Activated CD4-positive, alpha-beta T cell treated with anti-CD3 and anti-CD28 coated beads, Interleukin-2, amount 10 ng/mL, durations not matched to agents 24 days and 14 days (primary cell): ENCODE measurements at places on chromosomes 1 and 21.

DNA sequence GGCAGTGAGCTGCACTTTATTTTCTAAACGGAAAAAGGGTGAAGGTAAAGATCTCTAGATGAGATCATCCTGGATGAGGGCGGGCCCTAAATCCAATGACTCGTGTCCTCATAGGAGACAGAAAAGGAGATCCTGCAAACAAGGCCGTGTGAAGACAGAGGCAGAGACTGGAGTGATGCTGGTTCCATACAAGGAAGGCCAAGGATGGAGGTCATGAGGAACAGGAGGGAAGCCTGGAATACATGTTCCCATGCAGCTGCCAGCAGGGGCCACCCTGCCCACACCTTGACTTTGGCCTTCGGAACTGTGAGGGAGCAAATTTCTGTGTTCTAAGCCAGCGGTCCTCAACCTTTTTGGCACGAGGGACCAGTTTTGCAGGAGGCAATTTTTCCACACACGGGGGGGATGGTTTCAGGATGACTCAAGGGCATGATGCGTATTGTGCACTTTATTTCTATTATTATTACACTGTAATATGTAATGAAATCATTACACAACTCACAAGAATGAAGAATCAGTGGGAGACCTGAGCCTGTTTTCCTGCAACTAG lies 94.3 kb downstream of the PSMG1 start:
- no peaks in the 10 kb centered on the region for H3K36me3 ChIP-seq
- H3K4me3 ChIP-seq: no peak overlapping the region
- no peak overlapping the region for H3K27ac ChIP-seq
- H3K4me1 ChIP-seq: peaks cover 2% of the 10 kb centered on the region
- no peaks in the 10 kb centered on the region for H3K27me3 ChIP-seq

DNA sequence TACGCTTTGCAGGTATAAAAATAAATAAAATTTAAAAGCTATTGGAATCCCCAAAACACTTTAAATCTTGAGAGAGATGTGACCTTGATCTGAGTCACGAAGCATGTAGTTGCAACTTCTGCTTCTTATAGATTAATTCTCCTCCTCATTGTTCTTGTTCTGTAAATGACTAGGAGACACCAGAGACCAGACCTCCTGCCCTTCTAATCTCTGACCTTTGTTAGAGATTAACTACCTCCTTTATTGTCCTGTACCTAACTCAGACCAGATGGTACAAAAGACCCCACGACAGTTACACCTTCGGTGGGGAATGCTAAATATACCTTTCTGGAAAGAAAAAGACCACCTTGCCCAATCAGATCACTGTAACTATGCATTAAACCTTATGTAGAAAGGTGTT lies 76.9 kb upstream of the NEK2 start:
- no peak overlapping the region for H3K27ac ChIP-seq
- no peak overlapping the region for H3K4me3 ChIP-seq
- no peaks in the 10 kb centered on the region for H3K4me1 ChIP-seq
- DNase-seq: no peak
- H3K36me3 ChIP-seq: peaks cover 14% of the 10 kb centered on the region

DNA sequence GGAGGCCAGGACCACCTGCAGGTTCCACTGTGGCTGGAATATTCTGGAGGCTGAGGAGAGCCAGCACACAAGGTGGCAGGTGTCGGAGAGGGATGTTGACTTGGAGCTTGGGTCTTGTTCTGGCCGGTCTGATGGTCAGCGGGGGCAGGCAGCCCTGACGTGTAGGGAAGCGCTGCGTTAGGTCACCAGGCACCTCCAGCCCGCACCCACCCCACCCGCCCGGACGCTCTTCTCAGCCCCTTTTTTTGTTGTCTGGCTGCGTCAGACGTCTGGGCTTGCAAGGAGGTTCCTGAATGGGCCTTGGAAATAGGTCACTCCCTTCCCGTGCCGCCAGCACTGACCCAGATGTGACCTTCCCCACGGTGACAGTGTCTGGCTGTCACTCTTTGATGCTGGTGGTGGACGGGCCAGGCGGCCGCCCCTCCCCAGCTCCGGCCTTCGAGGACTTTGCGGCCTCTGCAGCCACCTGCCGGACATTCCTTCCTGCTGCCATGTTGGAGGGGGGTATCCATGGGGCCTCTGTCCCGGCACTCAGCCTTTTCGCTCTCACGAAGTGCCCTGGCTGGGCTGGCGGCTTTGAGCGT lies 30.1 kb downstream of the SPSB1 start:
- H3K4me1 ChIP-seq: peaks cover 16% of the 10 kb centered on the region
- no peak overlapping the region for H3K4me3 ChIP-seq
- DNase-seq: no peak
- H3K36me3 ChIP-seq: no peaks in the 10 kb centered on the region
- H3K27me3 ChIP-seq: no peaks in the 10 kb centered on the region
- no peak overlapping the region for H3K27ac ChIP-seq

- H3K4me3 ChIP-seq: peak overlapping the region; percentile 90
- no peaks in the 10 kb centered on the region for H3K36me3 ChIP-seq
- peaks cover 29% of the 10 kb centered on the region for H3K4me1 ChIP-seq
These were observed 929 bp upstream of the FOXJ3 start for GRCh38 chr1:42335809-42336518.

GRCh38 chr1:226608699-226609505 lies 60.3 kb downstream of the STUM start:
- no peak overlapping the region for H3K4me3 ChIP-seq
- no peak overlapping the region for H3K27ac ChIP-seq
- peak; percentile 87 for DNase-seq

- no peaks in the 10 kb centered on the region for H3K4me1 ChIP-seq
- H3K27me3 ChIP-seq: no peaks in the 10 kb centered on the region
- DNase-seq: no peak
These were observed 308.1 kb downstream of the GPATCH2 start for GRCh38 chr1:217322834-217323233.

DNA sequence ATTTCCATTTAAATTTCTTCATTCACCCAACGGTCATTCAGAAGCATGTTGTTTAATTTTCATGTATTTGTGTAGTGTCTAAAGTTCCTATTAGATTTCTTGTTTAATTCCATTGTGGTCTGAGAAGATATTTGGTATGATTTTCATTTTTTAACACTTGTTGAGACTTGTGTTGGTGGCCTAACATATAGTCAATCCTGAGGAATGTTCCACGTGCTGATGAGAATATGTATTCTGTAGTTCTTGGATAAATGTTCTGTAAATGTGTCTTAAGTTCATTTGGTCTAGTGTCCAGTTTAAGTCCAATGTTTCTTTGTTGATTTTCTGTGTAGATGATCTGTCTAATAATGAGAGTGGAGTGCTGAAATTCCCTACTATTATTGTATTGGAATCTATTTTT lies 22.7 kb upstream of the LCE5A start:
- H3K27ac ChIP-seq: no peak overlapping the region
- H3K27me3 ChIP-seq: peaks cover 2% of the 10 kb centered on the region
- no peaks in the 10 kb centered on the region for H3K36me3 ChIP-seq
- no peaks in the 10 kb centered on the region for H3K4me1 ChIP-seq
- DNase-seq: peak; percentile 1

DNA sequence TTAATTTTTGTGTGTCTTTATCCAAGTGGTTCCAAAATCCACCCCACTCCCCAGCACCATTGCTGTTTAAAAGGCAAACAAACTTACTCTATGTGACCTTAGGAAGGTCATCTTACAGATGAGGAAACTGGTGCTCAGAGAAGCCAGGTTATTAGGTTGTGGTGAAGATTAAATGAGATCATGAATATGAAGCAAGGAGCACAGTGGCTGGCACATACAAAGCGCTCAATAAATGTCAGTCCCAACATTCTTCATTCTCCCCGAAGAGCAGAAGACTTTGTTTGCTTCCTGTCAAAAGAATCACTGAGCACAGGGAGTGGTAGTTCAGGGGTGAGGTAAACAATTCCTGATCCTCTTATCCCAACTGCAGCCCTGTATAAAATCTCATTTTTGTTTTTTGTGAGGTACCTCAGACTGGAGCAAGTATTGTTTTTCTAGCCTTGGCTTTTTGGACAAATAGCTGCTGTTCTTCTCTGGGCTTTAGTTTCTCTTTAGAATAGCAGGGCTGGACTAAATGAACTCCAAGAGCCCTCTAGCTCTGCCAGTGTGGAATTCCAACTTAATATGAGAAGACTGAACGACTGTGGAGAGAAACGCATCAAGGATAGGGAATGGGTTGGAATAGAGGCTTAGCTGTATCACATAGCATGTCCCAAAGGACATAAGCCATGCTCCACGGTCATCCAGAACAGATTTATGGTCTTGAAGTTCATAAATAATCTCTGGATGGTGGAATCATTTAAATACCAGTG lies 455.3 kb upstream of the USP24 start:
- no peaks in the 10 kb centered on the region for H3K36me3 ChIP-seq
- peak; percentile 16 for DNase-seq
- no peaks in the 10 kb centered on the region for H3K4me1 ChIP-seq
- H3K4me3 ChIP-seq: no peak overlapping the region
- no peak overlapping the region for H3K27ac ChIP-seq

DNA sequence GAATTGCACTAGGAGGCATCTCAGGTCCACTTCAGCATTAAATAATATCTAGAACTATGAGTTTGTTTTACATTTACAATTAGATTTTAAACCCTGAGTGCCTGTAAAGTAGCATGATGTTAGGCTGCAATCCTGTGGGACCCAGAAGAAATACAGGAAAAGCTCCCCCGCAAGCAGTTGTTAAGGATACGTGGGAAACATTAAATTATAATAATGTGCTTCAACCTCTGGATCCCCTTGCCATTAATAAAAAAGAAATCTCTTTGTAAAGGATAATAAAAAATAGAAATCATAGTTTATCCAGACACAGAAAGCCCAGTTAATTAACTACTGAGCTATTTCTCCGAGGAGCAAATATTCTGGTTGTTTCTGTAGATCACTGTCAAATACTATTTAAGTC lies 106.0 kb downstream of the PCNX2 start:
- H3K4me1 ChIP-seq: peaks cover 5% of the 10 kb centered on the region
- H3K36me3 ChIP-seq: peaks cover 36% of the 10 kb centered on the region
- no peak overlapping the region for H3K4me3 ChIP-seq

DNA sequence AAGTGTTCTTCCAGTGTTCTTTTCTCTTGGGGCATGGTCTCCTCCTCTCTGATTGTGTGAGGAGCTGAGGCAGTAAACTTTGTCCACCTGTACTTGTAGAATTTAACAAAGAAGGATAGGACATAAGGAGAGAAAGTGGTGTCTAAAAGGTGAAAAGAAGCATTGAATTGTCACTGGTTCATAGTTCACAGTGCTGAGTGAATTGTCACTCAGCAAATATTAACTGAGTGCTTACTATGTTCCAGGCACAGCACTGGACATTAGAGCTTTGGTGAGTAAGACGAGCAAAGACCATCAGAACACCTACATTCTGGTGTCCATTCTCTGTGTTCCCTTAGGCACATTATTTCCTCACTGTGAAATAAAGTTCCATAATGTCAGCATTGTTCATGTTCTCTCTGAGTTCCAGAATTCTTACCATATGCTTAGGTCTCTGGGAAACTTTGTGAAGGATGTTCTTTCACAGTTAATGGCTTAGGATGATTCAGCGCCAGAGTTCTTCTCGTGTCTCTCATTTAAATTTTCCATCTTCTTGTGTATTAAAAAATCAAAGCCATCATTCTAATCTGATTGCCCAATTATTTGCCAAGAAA lies 156.8 kb upstream of the HOOK1 start:
- no peak for DNase-seq
- no peaks in the 10 kb centered on the region for H3K36me3 ChIP-seq
- no peak overlapping the region for H3K27ac ChIP-seq
- H3K4me3 ChIP-seq: no peak overlapping the region

- no peak for DNase-seq
- H3K4me1 ChIP-seq: no peaks in the 10 kb centered on the region
- H3K27ac ChIP-seq: no peak overlapping the region
- no peaks in the 10 kb centered on the region for H3K36me3 ChIP-seq
These were observed 248.7 kb upstream of the DAB1 start for GRCh38 chr1:57672346-57673140.

GRCh38 chr1:3456449-3456963 lies 2.0 kb downstream of the ARHGEF16 start:
- H3K4me3 ChIP-seq: no peak overlapping the region
- no peak overlapping the region for H3K27ac ChIP-seq
- H3K4me1 ChIP-seq: no peaks in the 10 kb centered on the region

DNA sequence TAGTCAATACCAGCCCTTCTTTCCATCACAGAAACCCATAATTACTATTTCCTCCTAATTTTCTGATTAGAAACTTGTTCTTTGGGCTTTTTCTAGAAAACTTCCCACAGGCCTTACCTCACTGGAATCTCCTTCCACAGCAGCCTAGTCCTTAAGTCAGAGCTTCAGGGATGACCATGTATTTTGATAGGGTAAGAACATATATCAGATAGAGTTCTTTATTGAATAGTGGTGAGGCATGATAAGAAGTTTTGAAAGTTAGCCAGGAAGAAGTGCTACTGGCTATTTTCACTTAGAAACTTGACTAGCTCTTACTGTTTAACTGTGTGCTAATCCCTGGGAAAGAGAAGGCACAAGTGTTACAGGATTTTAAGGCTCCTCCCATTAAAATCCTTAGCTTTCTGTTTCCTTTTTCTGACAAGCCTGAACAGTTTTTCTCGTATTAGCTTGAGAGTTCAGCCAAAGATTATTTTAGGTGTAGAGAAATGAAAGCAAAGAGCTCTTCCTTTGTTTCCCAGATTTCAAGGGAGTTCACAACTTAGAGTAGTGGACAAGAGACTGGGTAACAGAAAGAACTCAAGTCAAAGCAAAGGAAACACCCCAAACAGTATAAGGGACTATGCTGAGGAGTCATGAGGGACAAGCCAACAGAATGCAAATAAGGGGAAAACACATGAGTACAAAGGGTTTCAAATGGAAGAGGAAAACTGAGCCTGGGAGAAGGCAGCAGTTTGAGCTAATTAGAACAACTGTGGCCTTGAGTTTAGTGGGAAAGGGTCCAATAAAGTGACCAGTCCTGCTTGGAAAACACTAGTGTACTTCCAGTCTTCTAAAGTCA lies 37.2 kb upstream of the AIM2 start:
- no peaks in the 10 kb centered on the region for H3K4me1 ChIP-seq
- H3K36me3 ChIP-seq: no peaks in the 10 kb centered on the region
- DNase-seq: no peak
- peaks cover 29% of the 10 kb centered on the region for H3K27me3 ChIP-seq
- H3K27ac ChIP-seq: no peak overlapping the region

DNA sequence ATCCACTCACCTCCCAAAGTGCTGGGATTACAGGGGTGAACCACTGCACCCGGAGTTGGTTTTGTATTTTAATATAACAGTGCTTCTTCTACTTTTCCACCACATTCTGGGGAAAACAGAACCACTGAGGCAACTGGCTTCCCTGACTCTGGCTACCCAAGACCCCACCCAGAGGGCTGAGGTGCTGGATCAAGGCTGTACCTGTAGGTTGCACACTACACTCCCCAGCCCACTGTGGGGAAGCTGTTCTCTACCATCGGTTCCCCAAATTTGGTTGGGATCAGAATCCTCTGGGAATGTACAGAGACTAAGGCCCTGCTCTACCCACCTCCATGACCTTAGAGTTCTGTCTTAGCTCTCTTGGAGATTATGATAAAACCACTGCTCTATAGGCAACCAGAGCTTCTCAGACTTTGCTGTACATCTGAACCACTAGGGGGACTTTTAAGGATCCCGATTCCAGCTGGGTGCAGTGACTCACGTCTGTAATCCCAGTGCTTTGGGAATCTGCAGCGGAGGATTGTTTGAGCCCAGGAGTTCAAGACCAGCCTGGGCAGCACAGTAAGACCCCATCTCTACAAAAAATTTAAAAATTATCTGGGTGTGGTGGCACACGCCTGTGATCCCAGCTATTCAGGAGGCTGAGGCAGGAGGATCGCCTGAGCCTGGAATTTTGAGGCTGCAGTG lies 51.6 kb downstream of the GNG4 start:
- no peak overlapping the region for H3K4me3 ChIP-seq
- peaks cover 8% of the 10 kb centered on the region for H3K4me1 ChIP-seq
- no peak for DNase-seq
- peaks cover 10% of the 10 kb centered on the region for H3K36me3 ChIP-seq
- H3K27me3 ChIP-seq: peaks cover 11% of the 10 kb centered on the region

GRCh38 chr1:100931716-100932115 lies 35.8 kb downstream of the SLC30A7 start:
- no peak for DNase-seq
- H3K4me3 ChIP-seq: no peak overlapping the region
- H3K27ac ChIP-seq: no peak overlapping the region
- H3K27me3 ChIP-seq: no peaks in the 10 kb centered on the region
- H3K36me3 ChIP-seq: peaks cover 51% of the 10 kb centered on the region
